ENCODE measurements at places on chromosomes 1 and 21. TPM values are rescaled to one million over a fixed set of nuclear protein-coding genes. Genes with fewer than 3 reads are reported as not detected.

DNA sequence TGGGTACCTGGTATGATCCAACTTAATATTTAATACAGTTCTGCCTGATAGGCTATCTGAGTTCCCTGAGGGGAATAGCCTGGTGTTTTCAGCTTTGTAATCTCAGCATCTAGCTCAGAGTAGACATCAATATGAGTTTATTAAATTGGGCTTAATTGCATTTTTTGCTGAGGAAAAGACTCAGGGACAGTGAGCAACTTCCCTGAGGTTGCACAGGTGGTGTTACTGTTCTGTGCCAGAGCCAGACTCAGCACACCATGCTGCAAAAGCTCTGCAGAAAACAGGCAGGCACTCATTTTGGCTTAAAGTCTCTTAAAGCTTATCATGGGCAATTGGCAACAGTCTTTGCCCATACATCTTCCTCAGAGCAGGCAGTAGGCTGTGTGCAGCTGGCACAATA is 90.5 kb upstream of the JUN start:
- H3K4me1 ChIP-seq, result no peaks in the 10 kb centered on the region
- peaks cover 2% of the 10 kb centered on the region for H3K27me3 ChIP-seq
- H3K36me3 ChIP-seq, result peaks cover 7% of the 10 kb centered on the region

DNA sequence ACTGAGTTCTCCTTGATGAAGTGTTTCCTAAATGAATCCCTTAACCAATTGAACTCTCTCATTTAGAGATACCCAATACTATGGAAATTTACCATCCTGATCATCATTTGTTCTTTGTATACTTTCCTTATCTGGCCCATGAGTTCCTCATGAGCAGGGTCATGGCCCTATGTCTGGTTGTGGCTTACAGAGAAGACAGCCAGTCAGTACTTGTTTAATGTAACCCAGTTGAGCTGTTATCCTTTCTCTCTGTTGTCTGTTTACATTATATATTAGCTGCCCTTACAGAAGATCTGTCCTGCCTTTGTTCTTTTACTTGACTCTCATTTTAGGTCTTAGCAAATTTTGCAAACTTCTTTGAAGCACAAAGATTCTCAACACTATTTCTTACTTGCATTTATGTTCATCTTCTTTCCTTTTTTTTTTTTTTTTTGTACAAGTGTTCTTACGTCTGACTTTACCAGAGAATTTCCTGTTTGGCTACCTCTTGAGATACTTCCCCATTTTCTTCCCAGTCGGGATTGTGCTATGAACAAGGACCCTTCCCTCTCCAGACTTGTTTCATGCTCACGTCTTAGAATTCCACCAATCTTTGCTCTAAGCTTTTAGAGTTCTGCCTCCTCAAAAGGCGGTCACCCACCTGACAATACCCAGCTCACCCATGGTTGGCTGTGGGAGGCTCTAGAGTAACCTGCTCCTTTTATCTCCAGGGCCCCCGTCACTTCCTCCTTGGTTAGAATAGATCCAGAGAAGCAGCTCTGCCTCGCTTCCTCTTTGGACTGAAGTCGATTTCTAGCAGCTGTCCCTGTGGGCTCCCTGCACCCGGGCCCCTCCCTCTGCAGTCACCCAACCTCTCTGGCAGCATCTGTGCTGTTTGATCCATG is 53.6 kb upstream of the RUNX1 start:
- H3K36me3 ChIP-seq, result no peaks in the 10 kb centered on the region
- H3K4me1 ChIP-seq, result no peaks in the 10 kb centered on the region
- H3K27ac ChIP-seq, result no peak overlapping the region
- peak; percentile 35 for DNase-seq
- H3K27me3 ChIP-seq, result no peaks in the 10 kb centered on the region
- H3K4me3 ChIP-seq, result no peak overlapping the region

Gene OLFML2B
- 0.82 TPM for total RNA-seq

DNA sequence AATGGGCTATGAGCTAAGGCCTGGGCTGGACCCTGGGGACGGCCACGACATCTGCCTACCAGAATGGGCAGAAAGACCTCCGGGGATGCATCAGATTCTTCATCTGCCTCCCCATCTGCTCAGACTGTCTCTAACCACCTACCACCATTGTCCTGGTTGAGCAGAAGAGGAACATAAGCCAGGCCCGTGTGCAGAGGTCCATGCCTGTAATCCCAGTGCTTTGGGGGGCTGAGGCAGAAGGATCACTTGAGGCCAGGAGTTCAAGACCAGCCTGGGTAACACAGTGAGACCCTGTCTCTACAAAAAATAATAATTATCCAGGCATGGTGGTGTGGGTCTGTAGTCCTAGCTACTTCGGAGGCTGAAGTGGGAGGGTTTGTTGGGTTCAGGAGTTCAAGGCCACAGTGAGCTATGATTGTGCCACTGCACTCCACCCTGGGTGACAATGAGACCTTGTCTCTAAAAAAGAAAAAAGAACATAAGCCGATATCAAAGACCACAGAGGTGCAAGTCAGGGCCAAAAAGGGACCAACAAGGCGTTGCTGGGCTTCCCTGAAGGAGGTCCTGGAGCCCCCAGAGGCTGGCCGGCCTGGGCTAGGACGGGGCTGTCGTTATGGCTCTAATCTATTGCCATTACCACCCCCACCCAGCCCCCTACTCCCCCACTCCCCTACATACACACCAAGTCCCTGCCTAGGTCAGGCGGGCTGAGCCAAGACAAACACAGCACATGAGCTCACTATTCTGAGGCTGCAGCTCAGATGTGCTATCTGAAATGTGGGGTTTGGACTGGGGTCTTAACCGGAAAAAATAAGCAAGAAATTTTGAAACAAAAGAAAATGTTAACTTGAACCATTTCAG is 239.2 kb upstream of the RAB4A start:
- no peaks in the 10 kb centered on the region for H3K36me3 ChIP-seq
- DNase-seq, result no peak
- H3K4me1 ChIP-seq, result peaks cover 24% of the 10 kb centered on the region
- peaks cover 7% of the 10 kb centered on the region for H3K27me3 ChIP-seq
- no peak overlapping the region for H3K27ac ChIP-seq

Gene FCRL4
- not detected for total RNA-seq

Gene S100A14
- not detected for total RNA-seq

DNA sequence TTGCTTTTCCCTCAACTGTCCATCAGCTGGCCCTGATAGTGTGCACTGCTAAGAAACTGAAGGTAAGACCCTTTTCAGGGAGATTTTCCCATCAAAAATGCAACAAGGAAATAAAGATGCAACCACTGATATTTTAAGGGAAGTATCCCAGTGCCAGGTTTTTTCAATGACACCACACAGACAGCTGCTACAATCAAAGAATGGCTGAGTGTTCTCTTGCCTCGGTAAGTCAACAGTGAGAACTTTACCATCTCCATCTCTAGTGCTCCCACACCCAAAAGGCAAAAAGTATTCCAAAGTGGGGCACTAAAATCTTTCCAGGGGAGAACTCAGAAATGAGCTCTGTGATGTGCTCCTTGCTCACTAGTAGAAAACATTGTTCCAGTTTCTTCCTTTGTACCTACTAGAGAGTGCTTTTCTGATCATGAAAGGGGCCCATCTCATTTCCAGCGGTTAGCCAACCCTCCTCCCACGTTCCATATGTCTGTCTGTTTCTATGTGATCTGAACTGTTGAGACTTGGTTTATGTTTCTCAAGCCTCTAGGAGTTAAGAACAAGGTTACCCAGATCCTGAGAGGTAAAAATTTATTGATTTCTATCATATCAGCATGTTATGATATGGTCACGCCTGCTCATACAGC is 67.6 kb upstream of the NEK2 start:
- H3K36me3 ChIP-seq, result peaks cover 11% of the 10 kb centered on the region
- H3K27ac ChIP-seq, result no peak overlapping the region
- no peak for DNase-seq
- no peak overlapping the region for H3K4me3 ChIP-seq
- H3K4me1 ChIP-seq, result peaks cover 28% of the 10 kb centered on the region

GRCh38 chr1:98304888-98305287 is 356.6 kb upstream of the SNX7 start:
- no peaks in the 10 kb centered on the region for H3K36me3 ChIP-seq
- peaks cover 2% of the 10 kb centered on the region for H3K27me3 ChIP-seq
- no peak for DNase-seq
- no peak overlapping the region for H3K27ac ChIP-seq
- no peak overlapping the region for H3K4me3 ChIP-seq

Gene SFN
- 1.4 TPM for total RNA-seq

DNA sequence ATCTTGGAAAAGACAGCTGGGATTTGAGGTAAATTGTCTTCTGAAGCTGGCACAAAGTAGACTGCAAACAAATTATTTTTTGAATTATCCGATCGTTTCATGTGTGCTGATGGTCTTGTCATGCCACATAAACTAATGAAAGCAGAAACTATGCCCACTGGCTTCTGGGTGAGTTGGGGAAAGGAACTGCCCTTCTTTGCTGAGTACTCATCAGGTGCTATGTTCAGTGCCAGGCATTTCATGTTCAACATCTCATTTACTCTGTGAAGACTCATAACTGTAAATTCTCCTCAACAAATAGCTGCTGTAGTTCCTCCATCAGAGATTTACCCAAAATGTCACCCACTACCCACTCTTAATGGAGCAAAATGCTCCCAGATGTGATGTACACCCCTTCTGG is 1.2 kb downstream of the TRIT1 start:
- H3K27ac ChIP-seq, result peak overlapping the region; percentile 27
- peaks cover 20% of the 10 kb centered on the region for H3K4me1 ChIP-seq
- H3K36me3 ChIP-seq, result peaks cover 16% of the 10 kb centered on the region
- DNase-seq, result no peak
- H3K27me3 ChIP-seq, result no peaks in the 10 kb centered on the region
- H3K4me3 ChIP-seq, result peak overlapping the region; percentile 92

- H3K27me3 ChIP-seq, result peaks cover 13% of the 10 kb centered on the region
- DNase-seq, result no peak
- H3K4me3 ChIP-seq, result no peak overlapping the region
- peaks cover 17% of the 10 kb centered on the region for H3K4me1 ChIP-seq
- H3K36me3 ChIP-seq, result no peaks in the 10 kb centered on the region
- no peak overlapping the region for H3K27ac ChIP-seq
Observed at GRCh38 chr1:3680488-3681230, 28.3 kb downstream of the TP73 start.

DNA sequence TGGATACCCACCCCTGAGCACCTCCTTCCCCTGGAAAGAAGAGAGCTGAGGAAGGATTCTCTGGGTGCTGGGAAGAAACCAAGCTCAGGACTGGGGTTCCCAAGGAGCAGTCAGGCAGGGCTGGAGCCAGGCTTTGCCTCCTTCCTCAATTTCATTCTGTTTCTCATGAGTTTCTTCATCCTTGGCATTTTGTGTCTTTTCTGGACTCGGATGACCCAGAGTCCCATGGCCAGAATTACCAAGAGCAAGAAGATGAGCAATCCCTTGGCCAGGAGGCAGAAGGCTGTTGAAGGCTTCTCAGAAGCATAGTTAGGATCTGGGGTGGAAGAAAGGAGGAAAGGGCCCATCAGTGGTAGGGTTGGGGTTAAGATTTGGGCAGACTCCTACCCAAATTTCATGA is 2.5 kb downstream of the SLAMF9 start:
- no peak overlapping the region for H3K4me3 ChIP-seq
- H3K36me3 ChIP-seq, result no peaks in the 10 kb centered on the region
- peaks cover 39% of the 10 kb centered on the region for H3K27me3 ChIP-seq
- H3K4me1 ChIP-seq, result peaks cover 3% of the 10 kb centered on the region
- H3K27ac ChIP-seq, result peak overlapping the region; percentile 22

- no peak for DNase-seq
- H3K27ac ChIP-seq, result no peak overlapping the region
- H3K4me1 ChIP-seq, result no peaks in the 10 kb centered on the region
- no peaks in the 10 kb centered on the region for H3K27me3 ChIP-seq
Observed at GRCh38 chr1:219271818-219272535, 98.3 kb downstream of the LYPLAL1 start.

Gene AKR7A3
- total RNA-seq, result 0.83 TPM

Gene HPCAL4
- 6.0 TPM for total RNA-seq

Gene PLEKHA6
- total RNA-seq, result 0.97 TPM

DNA sequence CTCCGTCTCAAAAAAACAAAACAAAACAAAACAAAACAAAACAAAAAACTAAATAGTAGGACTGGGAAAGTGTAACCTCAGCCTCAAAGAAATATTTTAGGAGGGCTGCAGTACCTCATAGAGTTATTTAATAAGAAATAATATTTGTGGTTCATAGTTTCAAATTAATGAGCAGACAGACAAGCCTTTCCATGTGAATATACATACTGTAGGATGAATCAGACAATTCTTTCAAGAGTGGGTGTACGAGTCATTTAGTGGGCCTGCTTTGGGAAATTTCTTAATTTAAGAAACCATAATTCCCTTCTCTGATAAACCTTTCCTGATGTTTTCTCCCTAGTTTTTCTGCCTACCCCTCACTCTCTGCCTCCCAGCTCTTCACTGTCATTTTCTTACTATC is 52.5 kb downstream of the CDC14A start:
- DNase-seq, result no peak
- H3K27me3 ChIP-seq, result no peaks in the 10 kb centered on the region
- peaks cover 46% of the 10 kb centered on the region for H3K36me3 ChIP-seq
- peaks cover 30% of the 10 kb centered on the region for H3K4me1 ChIP-seq
- no peak overlapping the region for H3K4me3 ChIP-seq

GRCh38 chr21:38660333-38661196 is 145.2 kb upstream of the ETS2 start:
- peak overlapping the region; percentile 65 for H3K4me3 ChIP-seq
- no peaks in the 10 kb centered on the region for H3K36me3 ChIP-seq
- no peak overlapping the region for H3K27ac ChIP-seq
- peak; percentile 28 for DNase-seq
- H3K4me1 ChIP-seq, result peaks cover 4% of the 10 kb centered on the region

Gene LRRC8B
- 13.9 TPM for total RNA-seq

Gene ICOSLG
- 1.5 TPM for total RNA-seq

GRCh38 chr1:211326140-211326527 is 499 bp upstream of the TRAF5 start:
- no peak for DNase-seq
- peaks cover 19% of the 10 kb centered on the region for H3K36me3 ChIP-seq
- peak overlapping the region; percentile 89 for H3K4me3 ChIP-seq
- H3K4me1 ChIP-seq, result peaks cover 59% of the 10 kb centered on the region
- H3K27me3 ChIP-seq, result no peaks in the 10 kb centered on the region

- DNase-seq, result no peak
- no peak overlapping the region for H3K4me3 ChIP-seq
- H3K36me3 ChIP-seq, result no peaks in the 10 kb centered on the region
- H3K27ac ChIP-seq, result no peak overlapping the region
Observed at GRCh38 chr1:151368393-151369301, 3.9 kb downstream of the SELENBP1 start.

GRCh38 chr1:202275061-202275770 is 66.5 kb downstream of the UBE2T start:
- H3K27me3 ChIP-seq, result peaks cover 26% of the 10 kb centered on the region
- H3K36me3 ChIP-seq, result no peaks in the 10 kb centered on the region
- DNase-seq, result no peak
- H3K27ac ChIP-seq, result no peak overlapping the region

- H3K4me3 ChIP-seq, result no peak overlapping the region
- no peak overlapping the region for H3K27ac ChIP-seq
- DNase-seq, result no peak
Observed at GRCh38 chr1:52511851-52512615, 40.9 kb downstream of the TUT4 start.

DNA sequence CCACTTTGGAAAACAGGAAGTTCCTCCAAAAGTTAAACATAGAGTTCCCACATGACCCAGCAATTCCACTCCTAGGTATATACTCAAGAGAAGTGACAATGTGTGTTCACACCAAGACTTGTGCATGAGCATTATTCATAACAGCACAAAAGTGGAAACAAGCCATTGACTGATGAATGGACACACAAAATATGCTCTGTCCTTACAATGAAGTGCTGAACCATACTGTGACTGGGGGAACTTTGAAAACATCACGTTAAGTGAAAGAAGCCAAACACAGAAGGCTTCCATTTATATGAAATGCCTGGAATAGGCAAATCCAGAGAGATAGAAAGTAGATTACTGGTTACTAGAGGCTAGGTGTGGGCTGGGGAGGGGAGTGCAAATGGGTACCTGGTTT is 150.3 kb downstream of the ZSCAN20 start:
- DNase-seq, result no peak
- H3K36me3 ChIP-seq, result no peaks in the 10 kb centered on the region
- no peaks in the 10 kb centered on the region for H3K4me1 ChIP-seq
- no peak overlapping the region for H3K27ac ChIP-seq

Gene UBE2U
- not detected for total RNA-seq

Gene RGS1
- total RNA-seq, result 10.1 TPM

Measured in activated naive CD8-positive, alpha-beta T cell treated with anti-CD3 and anti-CD28 coated beads, Interleukin-2, amount 10 ng/mL, durations not matched to agents 7 days and 5 days (primary cell).